ENCODE measurements at places on chromosomes 5 and 9.

DNA sequence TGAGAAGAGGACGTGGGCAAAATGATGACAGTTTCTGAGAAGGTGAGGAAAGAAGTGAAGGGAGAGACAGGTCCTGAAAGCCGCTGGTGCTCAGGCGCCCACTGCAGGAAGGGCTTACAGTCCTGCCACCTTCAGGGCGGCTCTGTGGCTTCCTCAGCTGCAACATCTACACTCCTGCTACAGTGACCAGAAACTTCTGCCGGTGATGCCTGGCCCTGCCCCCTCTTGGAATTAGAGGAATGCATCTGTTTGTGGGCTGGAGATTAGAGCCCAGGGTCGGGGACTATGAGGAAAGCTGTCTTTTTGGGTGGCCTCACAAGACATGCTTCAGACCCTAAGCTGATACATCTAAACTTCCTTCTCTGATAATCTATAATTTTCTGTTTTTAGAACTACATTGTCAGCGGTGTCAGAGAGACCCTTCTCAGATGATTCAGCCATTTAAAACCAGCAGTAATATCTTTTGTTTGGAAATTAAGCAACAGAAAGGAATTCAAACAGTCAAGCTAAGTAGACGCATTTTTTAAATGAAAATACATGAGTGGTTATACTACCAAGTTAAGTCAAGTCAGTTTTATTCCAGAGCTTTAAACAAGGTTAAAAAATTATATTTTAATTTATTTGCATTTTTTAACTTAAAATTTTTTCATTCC is 30.4 kb downstream of the PRDM6 start:
- no peak for DNase-seq

DNA sequence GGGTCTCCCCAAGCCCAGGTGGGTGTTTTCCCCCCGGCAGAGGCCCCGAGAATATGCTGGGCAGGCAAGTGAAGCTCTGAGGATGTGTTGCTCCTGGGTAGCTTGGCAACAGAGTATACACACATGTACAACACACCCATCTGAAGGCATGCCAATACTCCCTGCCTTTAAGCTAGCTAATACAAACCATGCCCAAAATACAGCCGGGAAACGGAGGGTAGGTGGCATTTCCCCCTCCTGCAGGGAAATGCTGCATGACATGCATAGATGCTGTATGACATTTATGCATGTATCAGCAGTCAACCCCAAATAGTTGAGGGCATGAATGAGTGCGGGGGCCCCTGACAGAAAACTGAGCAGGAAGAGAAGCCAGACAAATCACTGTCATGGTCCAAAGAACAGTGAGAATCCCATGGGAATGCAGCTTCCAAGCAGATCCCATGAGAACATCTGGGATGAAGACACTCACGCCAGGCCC is 614.1 kb downstream of the EBF1 start:
- DNase-seq: no peak

DNA sequence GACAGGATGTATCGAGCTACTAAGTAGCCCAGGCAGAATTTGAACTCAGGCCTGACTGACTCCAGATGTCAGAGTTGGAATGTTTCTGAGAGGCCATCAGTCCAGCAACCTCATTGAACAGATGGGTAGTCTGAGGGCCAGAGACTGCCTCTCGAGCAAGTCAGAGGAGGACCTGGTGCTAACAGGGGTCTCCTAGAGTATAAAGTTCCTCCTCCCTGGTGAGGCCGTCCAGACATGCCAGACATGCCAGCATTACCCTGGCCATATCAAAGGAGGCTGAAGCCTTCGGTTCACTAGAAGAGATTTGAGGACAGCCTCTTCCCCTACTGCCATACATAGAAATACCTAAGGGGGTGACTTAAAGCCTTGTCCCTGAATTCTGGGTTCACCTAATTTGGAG is 81.2 kb downstream of the ZNF618 start:
- no peak for DNase-seq

DNA sequence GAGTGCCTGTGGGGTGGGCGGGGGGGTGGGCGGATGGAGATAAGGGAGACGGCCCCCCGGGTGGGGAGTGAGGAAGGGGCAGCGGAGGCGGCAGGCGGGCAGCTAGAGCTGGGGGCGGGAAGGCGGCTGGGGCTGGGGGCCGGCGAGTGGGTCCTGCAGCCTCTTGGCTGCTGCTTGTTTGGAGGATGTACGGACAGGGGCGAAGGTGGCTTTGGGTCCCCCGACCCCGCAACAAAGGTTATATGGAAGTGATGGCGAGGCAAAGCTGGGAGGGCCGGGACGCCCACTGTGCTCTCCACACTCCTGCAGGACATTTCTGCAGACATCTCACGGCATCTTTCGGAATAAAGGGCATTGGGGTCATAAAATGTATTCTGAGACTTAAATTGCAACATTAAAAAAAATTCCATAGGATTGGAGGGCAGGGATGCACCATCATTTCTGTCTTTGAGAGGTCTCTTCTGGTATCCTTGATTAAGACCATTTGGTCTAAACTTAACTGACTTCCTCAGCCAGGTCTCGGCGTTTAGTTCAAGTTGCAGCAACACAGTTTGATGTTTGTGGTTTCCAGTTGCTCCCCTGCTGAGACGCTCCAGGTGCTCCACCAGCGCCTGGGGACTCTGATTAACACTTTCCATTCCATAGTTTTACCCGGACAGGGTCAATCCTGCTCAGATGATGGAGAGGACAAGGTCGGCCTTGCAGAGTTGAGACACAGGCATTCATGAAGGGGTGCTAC is 101.6 kb upstream of the SSBP2 start:
- peak; percentile 13 for DNase-seq

DNA sequence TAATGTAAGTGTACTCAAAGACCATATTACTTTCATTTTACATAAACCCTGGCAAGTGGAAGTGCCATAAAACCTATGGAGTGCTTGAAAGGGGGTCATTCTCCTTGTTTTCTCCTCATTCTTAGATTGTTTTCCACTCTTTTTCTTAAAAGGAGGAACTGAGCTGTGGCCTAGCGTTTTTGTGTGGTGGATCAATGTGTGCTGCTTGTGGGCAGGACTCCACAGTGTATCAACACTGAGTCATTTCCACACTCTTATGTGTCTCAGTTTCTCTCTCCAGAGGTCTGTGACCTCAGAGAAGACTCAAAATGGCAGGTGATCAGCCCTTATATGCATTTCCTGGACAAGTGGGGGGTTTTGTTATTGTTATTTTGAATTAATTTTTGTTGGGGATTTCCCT is 516.1 kb upstream of the CDH10 start:
- no peak for DNase-seq

- DNase-seq: no peak
Measured at GRCh38 chr5:35438288-35438687, 179.4 kb upstream of the SPEF2 start.

DNA sequence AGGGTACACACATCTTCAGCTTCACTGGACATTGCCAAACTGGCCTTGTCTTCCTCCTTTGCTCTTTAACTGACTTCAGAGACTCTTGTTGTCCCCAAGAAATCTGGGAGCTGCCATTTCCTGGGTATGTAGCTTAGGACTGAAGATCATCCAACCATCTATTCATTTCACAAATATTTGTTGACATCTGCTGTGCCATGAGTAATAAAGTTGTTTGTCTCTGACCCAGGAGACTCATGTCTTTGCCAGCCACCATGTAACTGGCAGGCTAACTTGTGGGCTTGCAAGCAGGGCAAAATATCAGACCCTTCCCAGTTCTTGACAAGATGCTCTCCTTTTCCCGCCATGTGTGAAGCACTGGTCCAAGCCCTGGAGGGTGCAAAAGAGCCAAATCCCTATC is 17.1 kb upstream of the TOR1B start:
- DNase-seq: no peak

GRCh38 chr5:179289756-179290385 is 55.4 kb downstream of the ADAMTS2 start:
- DNase-seq: no peak

DNA sequence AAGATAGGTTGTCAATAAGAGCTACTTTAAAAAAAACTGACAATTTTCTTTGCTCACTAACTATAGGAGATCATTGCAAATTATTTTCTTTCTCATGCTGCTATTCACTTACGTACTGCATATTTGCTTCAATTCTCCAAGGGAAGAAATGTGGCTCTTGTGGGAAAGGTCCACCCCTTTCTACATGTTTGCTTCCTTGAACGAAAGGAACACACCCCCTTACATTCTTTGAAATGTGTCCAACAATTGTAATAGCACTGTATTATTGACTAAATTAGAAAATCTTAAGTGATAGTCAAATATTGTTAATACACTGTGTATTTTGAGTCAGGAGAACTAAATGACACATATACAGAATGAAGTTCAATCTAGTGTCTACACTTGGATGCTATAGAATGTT is 5.2 kb downstream of the MEF2C start:
- no peak for DNase-seq

- DNase-seq: no peak
Measured at GRCh38 chr9:8605096-8605495, 805.5 kb upstream of the DMAC1 start.

GRCh38 chr9:114445616-114446015 is 57.8 kb upstream of the AKNA start:
- DNase-seq: no peak

DNA sequence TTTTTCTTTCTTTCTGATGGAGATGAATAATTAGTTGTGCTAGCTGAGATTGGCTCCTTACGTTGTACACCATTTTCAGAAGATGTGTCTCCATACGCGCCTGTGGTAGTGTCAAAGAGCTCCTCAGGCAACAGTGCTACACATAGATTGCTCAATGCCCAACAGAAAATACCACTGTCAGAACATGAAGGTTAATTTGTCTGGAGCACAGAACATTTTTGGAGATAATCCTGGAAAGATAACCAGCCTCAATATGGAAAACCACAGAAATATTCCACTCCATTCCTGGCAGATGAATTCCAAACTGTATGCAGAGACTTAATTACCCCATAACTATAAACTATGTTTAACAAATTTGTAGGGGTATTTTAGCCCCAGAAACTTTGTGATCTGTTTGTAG is 233.6 kb downstream of the MARCHF11 start:
- no peak for DNase-seq

GRCh38 chr5:44300551-44300950 is 88.7 kb downstream of the FGF10 start:
- DNase-seq: no peak

DNA sequence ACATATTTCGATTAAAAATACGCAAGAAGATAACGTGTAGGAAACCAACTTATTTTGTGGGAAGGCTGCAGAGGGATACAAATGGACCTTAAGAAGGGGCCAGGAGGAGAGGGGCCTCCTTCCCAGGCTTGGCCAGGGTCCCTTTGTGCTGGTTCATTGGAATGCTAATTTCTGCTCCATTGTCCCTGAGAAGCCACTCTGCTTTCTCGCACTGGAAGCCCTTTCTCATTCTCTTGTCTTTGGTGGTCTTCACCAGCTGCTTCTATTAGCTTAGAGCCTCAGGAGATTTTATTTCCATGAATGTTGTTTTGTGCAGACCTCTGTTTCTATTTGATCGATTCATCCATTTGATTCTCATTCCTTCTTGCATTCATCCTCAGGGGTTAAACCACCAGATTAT is 325.4 kb downstream of the TMEM38B start:
- DNase-seq: no peak

GRCh38 chr9:2396622-2397285 is 224.8 kb upstream of the VLDLR start:
- no peak for DNase-seq

GRCh38 chr9:135330307-135330631 is 149.3 kb upstream of the PPP1R26 start:
- no peak for DNase-seq

- DNase-seq: no peak
Measured at GRCh38 chr5:167557359-167557758, 734.1 kb upstream of the WWC1 start.

- no peak for DNase-seq
Measured at GRCh38 chr5:169341556-169341955, 40.6 kb upstream of the SLIT3 start.

DNA sequence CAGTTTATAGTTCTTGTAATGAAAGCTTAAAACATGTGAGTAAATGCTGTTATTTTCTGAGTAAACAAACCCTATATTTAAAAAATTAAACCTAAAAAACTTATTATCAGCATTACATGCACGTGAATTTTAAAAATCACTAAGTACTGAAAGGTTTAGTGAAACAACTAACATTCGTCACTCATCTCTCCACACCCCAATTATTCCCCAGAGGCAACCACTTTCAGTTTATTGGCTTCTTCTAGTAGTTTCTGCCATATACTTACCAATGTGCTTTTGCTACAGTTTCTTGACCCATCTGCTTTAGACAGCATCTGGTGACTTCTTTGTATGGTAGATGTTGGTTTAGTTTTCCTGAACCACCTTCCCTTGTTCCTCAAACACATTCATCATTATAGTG is 58.1 kb downstream of the ANGPTL2 start:
- no peak for DNase-seq

GRCh38 chr5:65811004-65811403 is 89.0 kb downstream of the NLN start:
- DNase-seq: no peak

DNA sequence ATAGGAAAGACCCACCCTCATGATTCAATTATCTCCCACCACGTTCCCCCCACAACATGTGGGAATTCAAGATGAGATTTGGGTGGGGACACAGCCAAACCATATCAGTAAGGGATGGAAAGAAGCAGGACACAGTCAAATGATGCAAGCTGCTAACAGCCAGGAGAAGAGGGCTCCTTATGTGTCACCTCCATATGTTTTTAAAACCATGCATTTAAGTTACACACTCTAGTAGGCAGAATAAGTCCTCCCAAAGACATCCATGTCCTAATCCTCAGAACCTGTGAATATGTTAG is 4.2 kb upstream of the TTC23L start:
- no peak for DNase-seq

DNA sequence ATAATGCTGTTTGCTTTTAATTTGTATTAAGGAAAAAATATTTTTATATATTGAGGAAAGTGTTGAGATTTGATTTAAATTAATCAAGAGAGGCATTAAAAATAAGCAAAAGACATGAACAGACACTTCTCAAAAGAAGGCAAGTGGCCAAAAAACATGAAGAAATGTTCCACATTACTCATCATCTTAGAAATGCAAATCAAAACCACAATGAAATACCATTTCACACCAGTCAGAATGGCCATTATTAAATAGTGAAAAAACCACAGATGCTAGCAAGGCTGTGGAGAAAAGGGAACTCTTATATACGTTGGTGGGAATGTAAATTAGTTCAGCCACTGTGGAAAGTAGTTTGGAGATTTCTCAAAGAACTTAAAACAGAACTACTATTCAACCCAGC is 45.9 kb downstream of the RANBP17 start:
- no peak for DNase-seq

DNA sequence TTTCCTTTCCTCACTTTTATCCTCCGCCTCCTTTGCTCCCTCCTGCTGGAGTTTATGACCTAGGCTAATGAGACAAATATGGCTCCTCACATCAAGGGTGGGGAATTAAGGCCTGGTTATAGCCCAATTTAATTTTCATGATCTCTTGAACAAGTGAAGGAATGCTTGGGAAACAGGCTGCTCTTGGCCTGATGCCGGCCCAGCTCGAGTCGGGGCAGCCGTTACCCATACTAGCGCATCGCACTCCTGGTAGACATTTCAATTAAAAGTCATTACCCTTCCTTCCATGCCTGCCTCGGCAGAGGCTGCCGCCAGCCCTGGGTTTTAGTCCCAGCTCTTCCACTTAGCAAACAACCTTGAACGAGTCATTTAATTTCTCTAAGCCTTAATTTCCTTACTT is 425.7 kb downstream of the TMEM38B start:
- DNase-seq: no peak

GRCh38 chr9:99144966-99145365 is 40.1 kb downstream of the TGFBR1 start:
- no peak for DNase-seq
